Activated CD8-positive, alpha-beta memory T cell treated with anti-CD3 and anti-CD28 coated beads for 1 hour (primary cell): ENCODE measurements at places on chromosomes 2 and 18.

GRCh38 chr18:39952816-39953215 is 2002.2 kb upstream of the PIK3C3 start:
- DNase-seq = no peak

DNA sequence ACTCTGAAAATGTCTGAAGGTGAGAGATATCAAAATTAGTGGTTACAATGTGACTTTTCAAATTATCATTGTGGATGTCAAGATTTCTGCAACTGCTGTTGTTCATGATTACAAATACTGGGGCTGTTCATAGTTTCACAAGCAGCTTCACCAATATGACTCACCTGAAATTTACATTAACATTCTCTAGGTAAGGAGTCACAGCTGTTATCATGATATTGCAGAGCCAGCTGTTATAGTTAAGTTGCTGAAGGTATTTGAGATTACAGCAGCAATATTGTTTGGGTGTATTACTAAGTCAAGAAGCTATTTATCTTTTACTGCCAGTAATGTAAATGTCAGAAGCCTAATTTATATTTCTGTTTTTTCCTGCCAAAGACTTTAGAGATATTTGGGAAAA is 140.0 kb downstream of the MC4R start:
- no peak for DNase-seq

- no peak for DNase-seq
Observed at GRCh38 chr18:13813271-13813849, 10.6 kb upstream of the MC5R start.

GRCh38 chr2:26809876-26810577 is 24.2 kb downstream of the CENPA start:
- DNase-seq = no peak

GRCh38 chr18:23634692-23635091 is 28.0 kb downstream of the ANKRD29 start:
- no peak for DNase-seq

- no peak for DNase-seq
Observed at GRCh38 chr18:27595113-27595838, 410.2 kb upstream of the CHST9 start.

- no peak for DNase-seq
Observed at GRCh38 chr2:192035731-192036442, 158.8 kb downstream of the TMEFF2 start.

DNA sequence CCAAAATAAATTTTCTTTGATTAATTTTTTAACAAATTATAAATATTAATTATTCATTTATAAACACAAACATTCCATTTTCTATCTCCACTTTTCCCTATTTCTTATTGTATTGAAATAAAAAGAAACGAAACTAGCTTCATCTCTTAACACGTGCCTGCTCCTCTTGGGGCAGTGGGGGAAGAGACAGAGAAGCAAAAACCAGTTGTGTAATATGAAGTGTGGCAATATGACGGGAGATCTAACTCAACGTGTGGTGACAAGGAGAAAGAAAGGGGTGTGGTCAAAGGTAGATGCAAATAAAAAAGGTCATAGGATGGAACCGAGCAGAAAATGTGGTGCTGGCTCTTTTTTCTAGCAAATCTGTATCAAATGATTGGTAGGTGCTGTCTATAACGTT is 106.9 kb upstream of the SLC8A1 start:
- DNase-seq = no peak

- no peak for DNase-seq
Observed at GRCh38 chr2:222982010-222982908, 69.7 kb upstream of the KCNE4 start.

- DNase-seq = no peak
Observed at GRCh38 chr2:50489092-50489491, 542.8 kb downstream of the NRXN1 start.

DNA sequence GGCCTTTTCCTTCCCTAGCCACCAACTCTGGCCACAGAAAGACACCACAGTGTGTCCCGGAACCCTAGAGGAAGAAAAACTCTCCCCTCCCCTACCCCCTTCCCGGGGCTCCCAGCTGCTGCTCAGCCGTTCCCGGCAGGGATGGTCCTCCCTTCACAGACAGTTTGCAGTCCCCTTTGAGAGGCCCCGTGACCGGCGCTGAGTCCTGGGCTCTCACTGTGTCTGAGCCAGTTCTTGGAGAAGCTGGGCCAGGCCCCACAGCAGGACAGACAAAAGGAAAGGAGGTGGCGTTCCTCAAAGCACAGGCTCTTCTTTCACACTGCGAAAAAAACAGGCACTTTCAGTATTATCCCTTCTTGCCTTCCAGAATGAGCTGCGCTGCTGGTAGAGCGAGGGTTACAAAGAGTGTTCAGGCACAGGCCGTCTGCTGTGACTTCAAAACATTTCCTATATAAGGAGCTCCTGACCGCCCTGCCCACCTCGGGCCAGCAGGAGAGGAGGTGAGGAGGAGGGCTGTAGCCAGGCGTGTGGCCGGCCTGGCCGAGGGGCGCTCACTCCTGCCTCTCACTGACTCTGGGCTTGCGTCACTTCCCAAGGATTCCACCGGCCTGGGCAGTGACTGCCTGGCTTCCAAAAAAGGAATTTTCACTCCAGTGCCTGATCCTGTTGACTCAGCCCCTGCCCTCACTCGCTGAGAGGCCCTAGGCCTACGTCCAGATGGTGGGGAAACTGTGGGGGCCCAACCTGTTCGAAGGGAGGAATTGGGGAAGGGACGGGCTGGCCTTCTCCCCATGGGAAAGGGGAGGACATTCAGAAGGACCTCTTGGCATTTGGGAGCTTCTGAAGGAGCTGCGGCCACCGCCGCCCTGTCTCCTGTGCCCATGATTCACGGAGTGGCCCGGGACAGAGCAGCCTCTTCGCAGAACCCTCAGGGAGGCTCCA is 24.9 kb downstream of the CIDEA start:
- DNase-seq = no peak

DNA sequence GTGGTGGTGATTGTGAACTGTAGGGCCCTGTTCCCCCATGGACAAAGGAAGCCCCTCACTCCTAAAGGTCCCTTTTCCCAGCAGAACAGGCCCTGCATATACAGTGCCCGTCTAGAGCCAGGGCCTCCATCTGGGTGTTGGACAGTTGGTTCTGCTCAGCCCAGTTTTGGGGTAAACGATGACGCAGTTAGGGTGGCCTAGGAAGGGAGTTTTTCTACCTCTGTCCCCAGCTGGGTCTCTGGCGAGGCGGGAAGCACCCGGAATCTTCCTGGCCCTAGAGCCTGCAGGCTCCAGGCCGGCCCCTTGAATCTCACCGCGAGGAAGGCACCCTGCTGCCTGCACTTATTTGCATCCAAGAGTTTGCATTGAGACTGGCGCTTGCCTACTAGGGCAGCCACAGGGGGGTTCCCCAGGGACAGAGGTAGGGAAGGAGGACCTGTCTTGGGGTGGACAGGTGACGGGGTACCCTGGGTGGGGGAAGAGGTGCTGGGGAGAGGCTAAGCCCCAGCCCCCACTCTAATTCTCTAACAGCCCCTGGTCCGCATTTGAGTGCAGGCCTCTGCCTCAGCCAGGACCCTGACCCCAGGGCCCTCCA is 529 bp upstream of the MTA3 start:
- DNase-seq = no peak

DNA sequence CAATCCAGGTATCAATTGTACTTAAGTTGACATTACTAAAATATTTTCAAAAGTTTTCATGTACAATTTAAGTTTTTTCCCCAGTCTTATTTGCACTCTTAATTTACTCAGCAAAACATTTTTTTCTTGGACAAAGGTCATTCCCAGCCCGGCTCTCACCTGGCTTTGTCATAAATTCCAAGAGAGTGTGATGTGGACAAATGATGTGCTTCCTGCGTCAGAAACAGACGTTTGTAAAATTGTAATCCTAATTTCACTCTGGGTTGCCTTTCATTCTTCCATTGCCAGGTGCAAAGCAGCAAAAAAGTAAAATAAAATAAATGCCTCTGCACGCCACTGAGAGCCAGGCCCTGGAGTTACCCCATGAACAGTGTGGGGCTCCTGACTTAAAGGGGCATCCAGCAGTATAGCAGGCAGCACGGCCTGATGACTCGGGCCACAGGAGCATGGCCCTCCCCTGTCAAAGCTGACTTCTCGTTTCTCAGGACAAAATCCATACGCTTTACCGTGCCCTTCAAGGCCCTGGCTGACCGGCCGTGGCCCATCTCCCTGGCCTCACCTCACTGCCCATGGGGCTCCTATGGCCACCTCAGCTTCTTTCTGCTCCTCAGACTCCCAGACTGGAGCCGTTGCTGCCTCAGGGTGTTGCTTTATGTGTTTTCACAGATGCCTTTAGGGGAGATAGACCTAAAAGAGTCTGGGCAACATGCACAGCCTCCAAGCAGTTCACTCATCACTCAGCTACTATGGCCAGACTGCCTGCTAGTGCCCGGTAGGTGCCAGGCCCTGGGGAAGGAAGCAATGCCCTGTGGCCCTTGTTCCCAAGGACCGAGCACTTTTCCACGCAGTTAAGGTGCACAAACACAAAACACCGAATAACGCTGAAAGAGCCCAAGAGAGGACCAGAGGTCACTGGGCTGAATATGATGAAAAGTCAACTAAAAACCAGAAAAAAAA is 7.6 kb upstream of the TMEM185B start:
- DNase-seq = no peak

GRCh38 chr2:38405917-38406596 is 29.0 kb upstream of the ATL2 start:
- no peak for DNase-seq

DNA sequence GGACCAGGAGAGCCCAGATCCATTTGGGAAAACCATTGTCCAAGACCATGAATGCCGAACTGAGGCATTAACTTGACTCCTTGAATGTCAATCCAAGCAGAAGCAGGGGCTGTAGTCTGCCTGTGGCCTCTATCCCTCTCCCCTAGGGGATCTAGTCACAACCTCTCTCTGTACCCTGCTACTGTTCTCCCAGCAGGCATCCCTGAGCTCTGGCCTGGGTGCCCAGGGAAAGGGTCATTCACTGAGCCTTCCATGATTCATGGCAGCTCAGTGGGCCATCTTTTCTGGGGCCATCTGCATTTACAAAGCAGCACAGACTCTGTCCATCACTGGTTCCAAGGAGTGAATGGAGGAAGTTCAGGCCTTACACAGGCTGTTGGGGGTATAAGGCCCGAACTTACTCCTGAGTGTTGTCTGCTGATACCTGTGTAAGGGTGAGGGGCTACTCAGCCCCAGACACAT is 151.8 kb downstream of the ZFP36L2 start:
- no peak for DNase-seq

DNA sequence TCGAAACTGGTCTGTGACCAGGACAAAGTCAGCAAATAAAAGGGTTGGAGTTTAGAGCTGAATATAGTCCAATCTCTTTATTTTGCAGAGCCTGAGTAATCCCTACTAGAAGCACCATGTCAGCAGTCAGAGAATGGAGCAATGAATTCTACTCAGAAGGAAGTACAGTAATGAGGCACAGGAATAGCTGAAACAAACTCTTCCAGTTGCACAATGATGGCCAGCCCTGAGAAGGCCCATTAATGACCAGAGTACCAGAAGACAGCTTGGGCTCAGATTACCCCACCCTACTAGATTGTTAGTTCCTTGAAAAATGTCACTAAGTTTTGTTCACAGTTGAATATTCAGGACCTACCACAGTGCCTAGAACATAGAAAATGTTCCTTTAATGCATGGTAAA is 40.3 kb upstream of the SCG2 start:
- DNase-seq = no peak
